Fibroblast of lung (primary cell): ENCODE measurements at places on chromosomes 3 and 15. TPM values are rescaled to one million over a fixed set of nuclear protein-coding genes. Genes with fewer than 3 reads are reported as not detected.

- no peak overlapping the region for H3K27ac ChIP-seq
- H3K4me1 ChIP-seq, result no peaks in the 10 kb centered on the region
- H3K27me3 ChIP-seq, result no peaks in the 10 kb centered on the region
- no peak for DNase-seq
- no peaks in the 10 kb centered on the region for H3K36me3 ChIP-seq
These were observed 103.9 kb downstream of the ISL2 start for GRCh38 chr15:76440441-76440840.

GRCh38 chr3:118772547-118773011 is 262.1 kb downstream of the IGSF11 start:
- no peaks in the 10 kb centered on the region for H3K4me1 ChIP-seq
- no peak overlapping the region for H3K27ac ChIP-seq
- H3K27me3 ChIP-seq, result no peaks in the 10 kb centered on the region
- H3K36me3 ChIP-seq, result no peaks in the 10 kb centered on the region
- DNase-seq, result peak; percentile 3

Gene PHC3
- 31.8 and 36.0 TPM in 2 replicates for total RNA-seq

Gene RNF111
- total RNA-seq, result 12.6 and 19.3 TPM in 2 replicates

GRCh38 chr3:65044401-65044800 is 356.6 kb upstream of the ADAMTS9 start:
- H3K27ac ChIP-seq, result no peak overlapping the region
- H3K36me3 ChIP-seq, result no peaks in the 10 kb centered on the region
- H3K4me1 ChIP-seq, result no peaks in the 10 kb centered on the region
- DNase-seq, result no peak
- no peak overlapping the region for H3K4me3 ChIP-seq

Gene TMEM108
- under 0.01 and 0.17 TPM in 2 replicates for total RNA-seq

DNA sequence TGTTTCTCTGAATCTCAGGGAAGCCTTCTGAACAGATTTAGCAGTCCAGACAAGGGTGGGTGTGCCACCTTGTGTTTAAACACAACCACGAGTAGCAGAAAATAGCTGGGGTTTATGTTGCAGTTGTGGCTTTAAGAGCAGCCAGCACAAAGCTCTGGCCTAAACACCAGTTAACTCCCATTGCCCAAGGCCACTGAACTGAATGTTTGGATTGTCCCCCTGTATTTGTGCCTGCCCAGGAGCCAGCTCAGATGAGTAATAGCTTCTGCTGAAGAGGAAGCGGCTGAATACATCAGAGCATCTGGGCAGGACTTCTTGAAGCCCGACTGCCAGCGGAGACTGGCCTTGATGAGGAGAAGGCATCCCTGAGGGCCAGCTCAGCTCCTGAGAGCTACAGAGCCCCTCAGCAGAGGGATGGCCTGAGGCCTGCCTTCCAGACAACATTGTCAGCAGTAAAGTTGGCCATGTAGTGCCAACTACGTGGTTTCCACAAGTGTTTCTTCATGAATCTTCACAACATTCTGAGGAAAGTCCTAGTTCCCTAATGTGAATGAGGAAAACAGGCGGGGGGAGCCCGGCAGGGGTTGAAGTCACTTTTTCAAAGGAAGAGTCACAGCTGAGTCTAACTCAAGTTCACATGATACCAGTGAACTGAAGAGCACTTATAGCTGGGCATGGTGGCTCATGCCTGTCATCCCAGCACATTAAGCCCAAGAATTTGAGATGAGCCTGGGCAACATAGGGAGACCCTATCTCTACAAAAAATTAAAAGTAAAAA is 65.8 kb upstream of the ZBTB38 start:
- H3K36me3 ChIP-seq, result no peaks in the 10 kb centered on the region
- DNase-seq, result peak; percentile 59
- H3K27me3 ChIP-seq, result no peaks in the 10 kb centered on the region
- no peak overlapping the region for H3K27ac ChIP-seq
- peaks cover 12% of the 10 kb centered on the region for H3K4me1 ChIP-seq

GRCh38 chr15:58019503-58020376 is 45.8 kb downstream of the ALDH1A2 start:
- H3K36me3 ChIP-seq, result no peaks in the 10 kb centered on the region
- no peaks in the 10 kb centered on the region for H3K4me1 ChIP-seq
- H3K27ac ChIP-seq, result no peak overlapping the region
- DNase-seq, result no peak

Gene CCDC80
- total RNA-seq, result 153 and 366 TPM in 2 replicates

GRCh38 chr15:40054605-40054854 is 15.5 kb upstream of the SRP14 start:
- no peaks in the 10 kb centered on the region for H3K36me3 ChIP-seq
- H3K4me1 ChIP-seq, result peaks cover 19% of the 10 kb centered on the region
- peak overlapping the region; percentile 12 for H3K27ac ChIP-seq

Gene GOLGA6A
- under 0.01 TPM in 1 of 2 replicates, not detected in the other for total RNA-seq

DNA sequence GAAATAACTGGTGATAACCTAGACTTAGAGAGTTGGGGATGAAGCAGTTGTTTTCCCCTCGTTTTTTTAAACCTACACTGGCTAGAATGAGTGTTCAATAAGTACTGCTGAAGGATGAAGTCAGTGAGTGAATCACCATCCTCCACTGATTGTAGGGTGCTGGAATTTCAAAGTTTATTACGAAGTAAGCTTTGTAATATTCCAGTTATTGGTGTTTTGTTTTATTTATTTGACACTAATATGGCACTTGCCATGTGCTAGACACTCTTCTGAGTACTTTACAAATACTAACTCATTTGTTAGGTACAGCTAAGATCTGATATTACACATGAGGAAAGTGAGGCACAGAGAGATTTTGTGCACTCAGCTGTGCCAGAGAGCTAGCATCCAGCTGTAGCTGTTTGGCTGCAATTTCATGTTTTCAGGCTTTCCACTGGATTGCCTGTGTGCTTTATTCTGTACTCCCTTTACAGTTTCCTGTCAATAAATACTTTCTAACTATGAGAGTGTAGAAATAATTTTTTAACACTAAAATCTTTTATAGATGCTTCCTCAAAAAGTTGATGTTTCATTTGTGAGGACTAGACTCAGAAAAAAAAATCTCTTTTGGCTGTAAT is 5.8 kb downstream of the MAP2K5 start:
- peak; percentile 52 for DNase-seq
- H3K4me1 ChIP-seq, result peaks cover 3% of the 10 kb centered on the region
- peaks cover 2% of the 10 kb centered on the region for H3K36me3 ChIP-seq
- no peak overlapping the region for H3K27ac ChIP-seq
- no peak overlapping the region for H3K4me3 ChIP-seq

Gene MEGF11
- total RNA-seq, result under 0.01 TPM in 1 of 2 replicates, not detected in the other

DNA sequence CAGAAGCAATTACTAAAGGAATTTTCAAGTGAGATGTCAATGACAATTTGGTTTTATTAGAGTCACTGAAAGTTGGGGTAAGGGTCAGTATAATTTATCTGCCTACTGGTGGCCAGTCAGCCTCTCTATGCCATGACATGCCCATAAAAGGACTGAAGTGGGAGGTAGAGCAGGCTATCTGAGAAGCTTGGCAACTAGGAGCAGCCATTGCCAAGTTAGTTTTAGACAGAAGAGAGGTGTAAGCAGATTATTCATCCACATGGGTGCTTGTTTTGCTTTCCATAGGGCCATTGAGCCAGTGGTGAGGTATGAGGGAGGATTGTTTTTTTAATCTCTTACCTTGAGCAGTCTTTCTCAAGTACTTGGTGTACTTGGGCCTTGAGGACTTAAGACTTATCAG is 8.1 kb upstream of the RBP1 start:
- no peak overlapping the region for H3K27ac ChIP-seq
- no peaks in the 10 kb centered on the region for H3K27me3 ChIP-seq

DNA sequence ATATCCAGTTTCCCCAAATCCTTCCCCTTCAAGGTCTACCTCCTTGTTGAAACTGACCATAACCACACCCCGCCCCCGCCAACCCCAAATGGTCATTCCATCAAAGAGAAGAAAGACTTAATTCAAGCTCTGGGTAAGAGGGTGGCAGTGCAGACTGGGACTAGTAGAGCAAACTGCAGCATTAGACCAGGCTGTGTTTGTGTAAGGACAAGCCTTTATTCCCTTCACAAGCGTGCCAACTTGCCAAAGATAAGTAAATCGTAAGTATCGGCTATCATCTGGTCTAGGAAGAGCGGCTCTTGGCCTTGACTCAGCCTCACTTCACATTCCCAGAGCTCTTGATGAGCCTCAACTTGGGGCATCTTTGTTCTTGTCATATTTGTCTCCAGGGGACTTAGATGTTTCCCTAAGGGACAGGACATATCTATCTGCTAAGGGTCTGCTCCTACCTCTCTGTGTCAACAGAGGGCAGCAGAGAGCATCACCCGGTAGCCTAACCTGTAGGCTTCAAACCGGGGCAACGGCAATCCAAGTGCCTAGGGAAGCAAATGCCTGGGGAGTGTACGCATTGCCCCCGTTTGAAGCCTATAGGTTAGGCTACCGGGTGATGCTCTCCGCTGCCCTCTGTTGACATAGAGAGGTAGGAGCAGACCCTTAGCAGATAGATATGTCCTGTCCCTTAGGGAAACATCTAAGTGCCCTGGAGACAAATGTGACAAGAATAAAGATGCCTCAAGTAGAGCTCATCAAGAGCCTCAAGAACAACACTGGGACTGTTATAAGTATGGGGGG is 8.9 kb upstream of the MAP3K13 start:
- no peaks in the 10 kb centered on the region for H3K36me3 ChIP-seq
- no peaks in the 10 kb centered on the region for H3K4me1 ChIP-seq
- DNase-seq, result peak; percentile 11
- H3K4me3 ChIP-seq, result no peak overlapping the region

Gene ATP1B3
- total RNA-seq, result 24.7 and 55.8 TPM in 2 replicates

DNA sequence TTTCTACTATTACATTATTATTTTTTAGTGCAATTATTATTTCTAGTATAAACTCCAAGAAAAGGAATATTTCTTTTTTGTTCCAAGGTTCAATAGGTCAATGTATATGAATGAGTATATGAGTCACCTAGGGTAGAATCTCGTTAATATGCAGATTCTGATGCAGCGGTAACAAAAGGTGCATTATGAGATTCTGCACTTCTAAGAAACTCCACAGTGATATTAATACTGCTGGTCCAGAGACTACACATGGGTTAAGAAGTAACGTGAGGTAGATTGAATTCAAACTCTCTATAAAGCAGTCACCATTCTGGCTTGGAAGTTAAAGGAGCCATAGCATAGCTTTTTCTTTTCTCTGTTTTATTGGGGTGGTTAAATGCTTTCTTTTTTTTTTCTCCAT is 596.2 kb upstream of the TBL1XR1 start:
- no peak for DNase-seq
- H3K27ac ChIP-seq, result no peak overlapping the region
- no peak overlapping the region for H3K4me3 ChIP-seq
- H3K36me3 ChIP-seq, result no peaks in the 10 kb centered on the region
- H3K4me1 ChIP-seq, result no peaks in the 10 kb centered on the region

DNA sequence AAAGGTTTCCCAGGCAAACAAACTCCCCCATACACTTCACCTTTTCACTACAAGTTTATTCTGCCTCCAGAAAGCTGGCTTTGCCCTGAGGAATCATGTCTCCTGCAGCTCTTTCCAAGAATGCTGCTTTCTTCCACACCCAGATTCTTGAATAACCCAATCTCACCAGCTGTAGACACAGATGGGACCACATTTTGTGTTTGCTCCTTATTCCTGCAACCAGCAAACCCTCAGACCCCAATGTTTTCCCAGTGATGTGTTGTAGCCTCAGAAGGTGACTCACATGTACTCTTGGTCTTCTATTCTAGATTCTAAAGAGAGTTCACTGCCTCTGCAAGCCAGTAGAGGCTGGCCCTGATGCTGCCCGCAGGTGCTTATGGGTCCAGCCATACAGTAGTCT is 23.6 kb upstream of the TRIM59 start:
- peaks cover 21% of the 10 kb centered on the region for H3K4me1 ChIP-seq
- no peaks in the 10 kb centered on the region for H3K36me3 ChIP-seq
- H3K27ac ChIP-seq, result peak overlapping the region; percentile 66
- peak; percentile 55 for DNase-seq
- no peak overlapping the region for H3K4me3 ChIP-seq

DNA sequence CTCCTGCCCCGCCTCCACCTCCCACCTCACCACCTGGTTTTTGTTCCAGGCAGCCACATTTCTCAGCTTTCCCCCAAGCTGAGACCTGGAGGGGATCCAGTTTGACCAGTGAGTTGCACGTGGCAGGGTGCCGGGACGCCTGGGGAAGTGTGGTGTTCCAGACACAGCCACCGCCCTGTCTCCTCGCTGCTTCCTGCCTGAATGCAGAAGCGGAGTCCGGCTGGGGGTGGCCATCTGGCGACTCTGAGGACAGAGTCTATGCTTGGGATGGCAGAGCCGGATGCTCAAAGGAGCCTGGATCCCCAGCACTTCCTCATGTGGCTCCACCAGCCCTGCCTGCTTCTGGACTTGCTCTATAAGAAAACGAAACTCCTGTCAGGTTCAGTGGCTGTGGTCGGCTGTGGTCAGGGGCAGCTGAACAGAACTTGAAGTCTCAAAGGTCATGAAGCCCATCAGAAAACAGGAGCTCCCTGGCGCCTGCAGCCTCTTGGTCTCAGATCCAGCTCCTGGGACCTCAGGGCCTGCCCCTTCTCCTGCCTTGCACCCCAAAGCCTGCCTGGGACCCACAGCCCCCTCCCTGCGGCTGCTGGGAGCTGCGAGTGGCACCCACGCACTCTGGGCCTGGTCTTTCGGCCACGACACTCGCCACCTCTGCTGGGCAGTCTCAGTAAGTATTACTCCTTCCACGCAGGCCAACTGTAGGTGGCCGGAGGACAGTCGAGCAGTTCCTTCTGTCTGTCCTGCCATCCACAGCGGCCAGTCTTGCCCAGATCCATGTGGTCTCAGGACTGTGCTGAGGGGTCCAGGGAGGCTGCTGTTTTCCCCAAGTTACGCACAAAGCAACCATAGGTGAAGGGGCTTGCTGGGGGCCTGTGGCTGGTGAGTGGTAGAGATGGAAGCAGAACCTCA is 112.8 kb upstream of the MEF2A start:
- peak; percentile 67 for DNase-seq
- H3K4me1 ChIP-seq, result peaks cover 30% of the 10 kb centered on the region
- peak overlapping the region; percentile 4 for H3K27ac ChIP-seq
- no peaks in the 10 kb centered on the region for H3K36me3 ChIP-seq

DNA sequence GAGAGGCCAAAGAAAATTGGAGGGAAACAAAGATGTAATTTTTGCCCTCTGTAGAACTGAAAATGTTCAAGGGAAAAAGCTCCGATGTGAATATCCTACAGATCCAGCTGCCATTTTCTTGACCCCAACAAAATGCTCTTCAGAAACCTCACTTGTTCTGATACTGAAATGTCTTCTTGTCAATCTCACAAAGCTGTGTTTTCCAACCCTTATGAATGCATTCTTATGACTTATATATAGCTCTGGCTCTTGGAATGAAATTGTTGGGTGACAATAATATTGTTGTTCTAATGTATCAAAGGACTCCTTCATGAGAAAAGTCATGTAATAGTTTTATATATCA is 157.1 kb upstream of the TGFBR2 start:
- H3K4me1 ChIP-seq, result no peaks in the 10 kb centered on the region
- no peak for DNase-seq
- H3K27me3 ChIP-seq, result no peaks in the 10 kb centered on the region
- no peak overlapping the region for H3K27ac ChIP-seq

Gene LRTM1
- not detected in 2 replicates for total RNA-seq
